ENCODE measurements at places on chromosomes 5 and 9.

DNA sequence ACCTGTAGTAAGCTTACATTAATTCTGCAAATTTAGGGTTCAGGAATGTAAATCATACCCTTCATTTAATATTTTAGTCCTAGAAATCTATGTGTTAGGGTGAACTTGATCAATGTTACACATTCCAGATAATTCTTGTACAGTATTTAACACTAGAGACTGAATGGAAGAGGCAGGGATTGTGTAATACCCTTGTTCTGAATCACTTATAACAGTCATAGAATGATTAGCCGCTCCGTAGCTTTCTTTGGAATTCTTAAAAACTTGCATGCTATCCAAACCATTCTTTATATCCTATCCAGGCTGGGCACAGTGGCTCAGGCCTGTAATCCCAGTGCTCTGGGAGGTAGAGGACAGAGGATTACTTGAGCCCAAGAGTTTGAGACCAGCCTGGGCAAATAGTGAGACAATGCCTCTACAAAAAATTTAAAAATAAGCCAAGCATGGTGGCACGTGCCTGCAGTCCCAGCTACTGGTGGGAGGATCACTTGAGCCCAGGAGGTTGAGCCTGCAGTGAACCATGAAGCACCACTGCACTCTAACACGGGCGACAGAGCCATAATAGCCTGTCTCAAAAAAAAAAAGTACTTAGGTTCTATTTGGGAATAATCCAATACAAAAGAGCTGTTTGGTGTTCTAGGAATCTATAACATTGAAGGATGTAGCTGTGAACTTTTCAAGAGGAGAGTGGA lies 8.3 kb downstream of the ZNF483 start:
- DNase-seq, result no peak

DNA sequence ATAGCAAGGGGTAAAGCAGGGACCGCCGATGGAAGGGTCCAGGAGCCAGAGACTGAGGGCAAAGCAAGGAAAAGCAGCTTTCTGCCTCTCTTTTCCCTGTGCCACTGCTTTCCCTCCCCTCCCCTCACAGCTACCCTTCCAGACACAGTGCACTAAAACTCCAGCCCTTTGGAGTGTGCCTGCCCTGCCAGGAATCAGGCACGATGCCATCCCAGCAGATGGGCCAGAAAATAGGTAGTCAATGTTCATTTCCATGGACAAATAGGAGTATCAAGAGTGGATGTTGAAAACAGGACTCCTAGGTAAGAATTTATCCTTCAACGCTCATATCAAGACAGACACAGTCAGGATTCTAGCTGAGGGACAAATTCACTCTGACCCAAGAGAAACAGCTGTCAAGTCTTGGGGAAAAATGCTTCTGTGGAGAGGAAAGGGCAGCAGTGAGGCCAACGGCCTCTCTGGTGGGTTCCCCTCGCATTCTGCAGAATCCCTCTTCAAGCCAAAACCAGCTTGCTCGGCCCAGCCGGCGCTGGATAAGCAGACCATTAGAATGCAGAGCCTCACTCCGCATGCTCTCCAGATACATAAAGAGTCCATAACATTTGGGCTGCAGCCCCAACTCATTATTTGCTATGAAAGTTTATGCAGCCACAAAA lies 138.0 kb downstream of the CAAP1 start:
- DNase-seq, result no peak

DNA sequence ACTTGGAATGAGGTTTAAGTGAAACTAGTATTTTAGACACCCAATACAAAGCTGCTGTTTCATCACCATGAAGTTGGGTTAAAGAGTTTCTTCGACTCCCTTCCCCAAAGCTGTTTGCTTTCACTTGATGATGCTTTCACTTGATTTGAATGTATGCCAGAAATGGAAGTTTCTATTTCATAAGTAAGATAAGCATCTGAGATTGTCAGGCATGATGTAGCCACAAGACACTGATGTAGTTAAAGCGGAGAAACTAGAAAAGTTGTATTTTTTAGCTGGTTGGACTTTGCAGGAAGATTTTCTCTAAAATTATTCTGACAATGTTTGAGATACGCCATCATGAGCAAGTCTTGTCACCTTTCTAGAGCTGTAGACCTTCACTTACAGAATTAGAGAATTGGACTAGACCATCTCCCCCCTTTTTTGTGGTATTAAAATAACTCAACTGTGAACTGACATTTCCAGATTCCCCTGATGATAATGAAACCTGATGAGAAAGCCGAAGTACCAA lies 20.0 kb downstream of the MOCS2 start:
- no peak for DNase-seq

DNA sequence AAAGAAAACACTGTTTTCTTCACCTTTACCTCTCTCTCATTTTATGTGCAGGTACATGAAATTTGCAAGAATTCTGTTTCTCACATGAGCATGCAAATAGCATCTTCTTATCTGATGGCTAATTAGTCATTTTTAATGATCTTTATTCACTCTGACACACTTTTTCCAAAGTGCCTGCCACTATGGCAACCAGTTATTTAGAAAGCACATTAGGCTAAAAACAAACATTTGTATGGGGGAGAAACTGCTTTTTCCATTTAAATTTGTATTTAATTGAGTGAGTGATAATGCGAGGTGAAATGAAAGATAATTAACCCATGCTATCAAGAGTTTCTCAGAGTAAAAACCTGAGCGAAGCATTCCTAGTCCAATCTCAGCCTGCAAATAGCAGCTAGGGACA lies 365.0 kb downstream of the MAT2B start:
- DNase-seq, result no peak

DNA sequence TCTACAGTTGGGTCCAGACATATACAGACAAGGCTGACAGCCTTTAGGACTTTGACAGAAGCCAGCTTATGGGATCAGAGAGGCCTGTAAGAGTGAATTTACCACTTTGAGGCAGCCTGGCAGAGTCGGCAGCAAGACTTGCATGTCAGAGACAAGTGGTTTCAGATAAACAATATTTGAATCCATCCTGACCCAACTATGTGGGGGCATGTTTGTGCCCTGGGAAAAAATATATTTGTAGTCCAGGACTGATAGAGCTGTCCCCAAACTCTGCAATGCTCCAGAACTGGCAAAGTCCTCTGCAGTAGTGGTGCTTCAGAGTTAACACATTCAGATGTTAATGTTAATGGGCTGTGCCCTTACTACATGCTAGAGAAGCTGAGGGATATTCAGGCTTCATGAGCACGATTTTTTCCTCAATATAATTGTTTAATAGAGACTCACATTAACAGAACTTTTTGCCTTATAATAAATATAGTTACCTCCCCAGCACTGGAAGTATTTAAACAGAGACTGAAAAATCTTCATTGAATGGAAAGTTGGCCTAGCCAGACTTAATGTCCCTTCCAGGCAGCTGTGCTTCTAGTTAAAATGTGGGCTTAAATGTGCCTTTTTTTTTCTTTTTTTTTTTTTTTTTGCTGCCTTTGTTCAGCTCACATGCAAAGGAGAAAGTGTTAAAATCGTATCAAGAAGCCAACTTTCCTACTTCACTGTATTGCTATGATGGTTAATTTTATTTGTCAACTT lies 42.9 kb downstream of the FEM1C start:
- DNase-seq, result no peak

DNA sequence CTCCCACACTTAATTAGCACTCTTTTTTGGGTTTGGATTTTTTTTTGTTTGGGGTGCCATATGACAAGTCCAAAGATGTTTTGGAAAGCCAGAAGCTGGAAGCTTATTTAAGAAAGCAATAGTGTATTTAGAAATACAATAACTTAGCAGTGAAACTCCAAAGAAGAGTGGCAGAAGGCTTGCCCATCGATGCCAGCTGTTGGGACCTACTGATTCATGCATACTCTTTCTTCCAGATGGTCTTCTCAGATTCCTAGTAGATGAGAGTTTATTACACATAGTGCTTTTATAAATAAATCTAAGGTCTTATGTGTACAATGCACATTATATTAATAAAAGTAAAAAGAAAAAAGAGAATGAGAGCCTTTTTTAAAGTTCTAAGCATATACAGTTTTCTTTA lies 374.6 kb downstream of the OSTF1 start:
- no peak for DNase-seq

DNA sequence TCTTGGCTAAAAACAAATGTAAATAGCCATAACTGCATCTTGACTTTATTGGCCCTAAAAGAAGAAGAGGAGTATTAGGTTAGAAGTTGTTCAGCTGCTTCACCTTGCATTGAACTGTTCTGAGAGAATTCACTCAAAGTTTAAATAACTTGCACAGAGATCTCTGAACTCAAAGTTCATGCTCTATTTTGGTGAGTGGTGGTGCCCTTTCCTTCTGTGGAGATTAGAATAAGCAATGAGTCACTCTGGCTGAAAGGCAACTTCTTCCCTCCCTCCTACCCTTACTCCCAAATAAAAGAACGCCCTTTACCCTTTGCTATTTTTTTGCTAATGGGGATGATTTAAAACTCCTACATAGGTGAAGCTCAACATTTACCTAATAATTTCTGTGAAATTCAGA lies 48.9 kb downstream of the ERMP1 start:
- no peak for DNase-seq

DNA sequence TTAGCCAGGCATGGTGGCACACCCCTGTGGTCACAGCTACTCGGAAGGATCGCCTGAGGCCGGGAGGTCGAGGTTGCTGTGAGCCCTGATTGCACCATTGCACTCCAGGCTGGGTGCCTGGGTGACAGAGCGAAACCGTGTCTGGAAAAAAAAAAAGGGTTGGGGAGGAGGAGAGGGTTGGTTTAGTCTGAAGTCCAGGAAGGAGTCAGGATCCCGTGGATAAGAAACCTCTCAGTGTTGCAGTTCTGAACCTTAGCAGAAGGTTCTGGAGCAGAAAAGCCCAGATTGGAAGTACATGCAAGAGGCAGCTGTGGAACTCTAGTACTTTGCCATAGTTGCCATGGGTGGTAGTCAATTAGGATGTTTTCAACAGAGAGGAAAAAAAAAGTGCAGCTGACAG lies 125.2 kb upstream of the CPEB4 start:
- DNase-seq, result no peak

DNA sequence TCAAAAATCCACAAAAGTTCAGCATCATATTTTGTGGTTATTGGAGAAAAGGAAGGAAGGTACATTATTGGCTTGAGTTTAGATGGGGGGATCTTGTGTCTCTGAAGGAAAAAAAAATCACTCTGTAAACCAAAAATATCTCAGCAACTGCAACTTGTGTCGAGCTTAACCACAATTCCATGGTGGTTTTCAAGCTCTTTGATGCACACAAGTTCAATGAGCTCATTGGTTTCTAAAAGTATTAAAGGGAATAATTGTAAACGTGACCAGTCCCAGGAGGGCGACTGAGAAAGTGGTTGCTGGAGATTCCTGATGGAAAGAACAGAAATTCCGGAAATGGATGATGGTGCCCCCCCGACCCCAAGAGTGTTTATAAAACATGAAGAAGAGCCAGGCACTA lies 173.8 kb downstream of the PSAT1 start:
- no peak for DNase-seq

- DNase-seq, result no peak
These were observed 1.4 kb upstream of the EDF1 start for GRCh38 chr9:136867480-136867879.

DNA sequence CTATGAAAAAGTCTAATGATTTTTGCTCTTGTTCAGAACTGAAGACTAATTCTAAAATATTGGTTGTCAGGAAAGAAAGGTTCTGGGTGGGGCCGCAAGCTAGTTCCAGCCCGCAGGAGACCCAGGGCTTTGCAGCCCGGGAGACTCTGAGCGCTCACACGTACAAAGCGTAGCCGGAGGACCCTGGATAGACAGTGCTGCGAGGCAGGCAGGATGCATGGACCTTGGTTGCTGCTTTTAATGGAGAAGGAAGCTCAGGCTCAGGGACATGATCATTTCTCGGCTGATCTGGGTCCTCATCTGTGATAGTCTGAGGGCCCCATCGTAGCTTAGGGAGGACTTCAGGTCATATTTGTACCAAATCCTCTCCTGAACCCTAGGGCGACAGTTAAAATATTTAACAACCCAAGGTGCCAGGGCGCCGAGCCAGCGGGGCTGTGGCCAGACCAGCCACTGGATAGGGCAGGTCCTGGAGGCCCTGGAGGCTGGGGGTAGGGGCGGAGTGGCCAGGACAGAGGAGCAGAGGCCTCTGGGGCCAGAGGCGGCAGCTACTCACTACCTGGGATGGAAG lies 70.1 kb upstream of the UNC5A start:
- peak; percentile 75 for DNase-seq

GRCh38 chr9:111985315-111985714 lies 88.7 kb downstream of the UGCG start:
- DNase-seq, result no peak

DNA sequence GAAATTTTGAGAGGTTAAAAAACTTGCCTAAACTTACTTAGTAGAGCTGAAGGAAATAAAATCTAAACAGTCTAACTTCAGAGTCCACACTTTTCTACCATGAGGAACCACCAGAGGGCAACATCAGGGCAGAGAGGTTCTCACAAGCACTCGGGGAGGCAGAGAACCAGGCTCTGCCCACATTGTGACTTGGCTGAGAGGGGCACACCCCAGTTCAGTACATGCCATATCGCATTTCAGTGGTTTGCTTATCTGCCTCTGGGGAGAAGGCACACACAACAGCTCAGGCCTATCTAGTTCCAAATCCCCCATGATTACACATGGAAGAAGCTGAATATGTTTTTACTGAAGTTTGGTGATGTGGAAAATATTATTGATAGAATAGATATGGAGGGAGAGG lies 49.2 kb downstream of the EQTN start:
- peak; percentile 32 for DNase-seq

- DNase-seq, result no peak
These were observed 117.5 kb upstream of the OTULINL start for GRCh38 chr5:14464096-14464495.

DNA sequence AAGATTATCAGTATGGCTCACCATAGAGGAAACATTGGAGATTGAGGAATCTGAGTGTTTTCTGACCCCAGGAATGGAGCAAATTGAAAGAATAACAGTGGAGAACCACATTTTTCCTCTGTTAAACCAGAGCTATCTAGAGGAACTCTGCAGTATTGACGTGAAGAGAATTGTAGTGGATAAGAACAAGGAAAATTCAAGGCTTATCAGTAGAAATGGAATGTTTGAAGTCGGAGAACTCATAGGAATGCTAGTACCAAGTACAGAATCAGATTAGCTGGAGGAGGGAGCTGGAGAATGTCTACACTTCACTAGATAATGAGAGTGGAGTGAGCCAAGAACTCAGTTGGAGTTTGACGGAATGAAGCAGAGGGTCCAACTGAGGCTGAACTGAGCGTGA lies 50.3 kb downstream of the SNCAIP start:
- no peak for DNase-seq

GRCh38 chr9:97970165-97970564 lies 13.0 kb upstream of the ANP32B start:
- no peak for DNase-seq

- peak; percentile 23 for DNase-seq
These were observed 18.4 kb downstream of the SLC25A46 start for GRCh38 chr5:110757118-110757729.

DNA sequence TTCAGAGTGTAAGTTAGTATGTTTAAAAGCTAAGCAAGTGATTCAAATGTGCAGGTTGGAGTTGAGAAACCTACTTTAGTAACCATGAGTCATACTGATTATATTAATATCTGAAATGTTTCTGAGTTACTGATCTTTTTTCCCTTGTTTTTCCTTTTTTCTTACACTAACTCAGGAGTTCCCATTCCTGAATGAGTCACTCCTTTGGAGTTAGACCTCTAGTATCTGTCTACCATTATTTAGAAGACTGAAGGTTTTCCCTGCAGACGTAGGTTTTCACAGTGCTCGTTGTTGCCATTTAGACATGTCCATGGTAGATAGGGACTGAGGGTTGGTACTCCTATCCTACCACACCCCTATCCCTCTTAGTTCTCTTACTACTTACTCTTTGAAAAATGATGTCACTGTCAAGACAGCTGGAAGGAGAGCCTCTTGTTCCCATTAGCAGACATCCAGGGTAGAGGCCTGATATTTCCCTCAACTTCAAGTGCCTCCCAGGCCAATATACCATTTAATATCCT lies 20.2 kb downstream of the OCLN start:
- DNase-seq, result no peak

GRCh38 chr9:111983484-111983908 lies 86.9 kb downstream of the UGCG start:
- no peak for DNase-seq
